Muscle of back (tissue), 13 donors: ENCODE measurements at places on chromosomes 7 and 10.

DNA sequence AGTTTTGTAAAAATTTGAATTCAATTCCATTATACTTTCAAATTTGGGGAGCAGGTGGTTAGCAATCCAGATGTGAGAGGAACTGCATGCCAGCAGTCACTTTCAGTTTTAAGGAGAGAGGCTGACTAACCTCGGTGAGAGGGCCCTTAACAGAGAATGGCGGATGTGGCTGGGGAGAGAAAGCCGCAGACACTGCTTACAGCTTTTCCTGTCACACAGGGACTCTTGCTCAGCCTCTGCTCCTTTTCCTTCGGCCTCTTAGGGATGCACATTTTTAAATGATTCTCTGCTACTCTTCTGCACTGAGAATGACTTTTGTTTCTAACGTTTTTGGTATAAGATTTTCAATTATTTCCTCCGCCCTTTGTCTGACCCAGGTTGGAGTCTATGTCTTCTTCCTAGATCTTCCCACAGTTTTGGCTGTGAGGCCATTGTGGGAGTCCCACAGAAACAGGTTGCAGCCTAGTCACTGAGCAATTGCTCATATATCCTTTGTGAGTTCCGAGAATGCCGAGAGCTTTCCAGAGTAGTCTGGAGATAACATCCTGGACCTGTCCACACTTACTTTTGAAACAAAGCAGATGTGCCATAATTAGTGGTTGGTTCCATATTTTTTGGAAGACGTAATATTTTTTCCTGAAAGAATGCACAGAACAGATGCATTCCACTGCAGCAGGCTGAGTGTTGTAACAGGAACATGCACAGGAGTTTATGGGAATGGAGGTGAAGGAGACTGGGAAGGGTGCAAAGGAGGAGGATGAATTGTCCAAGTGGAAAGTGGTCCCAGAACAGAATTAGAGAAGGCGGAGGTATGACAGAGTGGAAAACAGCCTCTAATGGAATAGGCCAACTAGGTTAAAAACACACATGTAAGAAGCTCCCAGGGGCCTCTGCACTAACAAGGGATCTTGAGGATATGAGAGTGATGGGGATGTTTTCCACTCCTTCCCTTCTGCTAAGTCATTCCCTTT lies 168.0 kb upstream of the ZNF32 start:
- DNase-seq: peak; percentile 76

DNA sequence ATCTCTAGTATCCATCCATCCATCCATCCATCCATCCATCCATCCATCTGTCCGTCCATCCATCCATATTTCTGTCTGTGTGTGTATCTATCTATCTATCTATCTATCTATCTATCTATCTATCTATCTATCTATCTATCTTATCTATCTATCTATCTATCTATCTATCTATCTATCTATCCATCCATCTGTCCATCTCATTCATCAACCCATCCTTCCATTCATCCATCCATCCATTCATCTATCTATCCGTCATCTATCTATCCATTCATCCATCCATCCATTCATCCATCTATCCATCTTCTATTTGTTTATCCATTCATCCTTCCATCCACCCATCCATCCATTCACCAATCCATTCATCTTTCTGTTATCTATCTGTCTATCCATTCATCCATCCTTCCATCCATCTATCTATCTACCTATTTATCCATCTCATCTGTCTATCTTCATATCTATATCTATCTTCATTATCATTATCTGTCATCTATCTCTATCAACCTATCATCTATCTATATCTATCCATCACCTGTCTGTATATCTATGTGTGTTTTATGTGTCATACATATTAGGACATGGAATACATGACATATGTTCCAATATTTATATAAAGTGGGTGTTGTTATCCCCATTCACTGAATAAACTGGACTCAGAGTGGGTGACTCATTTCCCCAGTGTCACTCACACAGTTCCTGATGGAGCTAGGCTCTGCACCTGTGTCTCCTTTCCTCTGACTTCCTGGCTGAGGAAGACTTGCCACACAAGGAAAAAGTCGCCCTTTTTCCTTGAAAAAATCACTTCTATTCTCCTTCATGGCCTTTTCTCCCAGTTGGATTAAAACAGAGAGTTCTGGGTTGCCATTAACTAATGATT lies 200.1 kb downstream of the CCDC3 start:
- no peak for DNase-seq

GRCh38 chr7:6437251-6437650 lies 10.5 kb downstream of the DAGLB start:
- no peak for DNase-seq

GRCh38 chr7:7698930-7699329 lies 19.5 kb downstream of the RPA3 start:
- DNase-seq: no peak

GRCh38 chr7:116165717-116166116 lies 44.6 kb upstream of the TES start:
- DNase-seq: no peak
